Hypothalamus (tissue), 51 donors: ENCODE measurements at places on chromosomes 3 and 15.
A peak's percentile ranks its signal among the peaks of the same experiment; 100 is the strongest.

DNA sequence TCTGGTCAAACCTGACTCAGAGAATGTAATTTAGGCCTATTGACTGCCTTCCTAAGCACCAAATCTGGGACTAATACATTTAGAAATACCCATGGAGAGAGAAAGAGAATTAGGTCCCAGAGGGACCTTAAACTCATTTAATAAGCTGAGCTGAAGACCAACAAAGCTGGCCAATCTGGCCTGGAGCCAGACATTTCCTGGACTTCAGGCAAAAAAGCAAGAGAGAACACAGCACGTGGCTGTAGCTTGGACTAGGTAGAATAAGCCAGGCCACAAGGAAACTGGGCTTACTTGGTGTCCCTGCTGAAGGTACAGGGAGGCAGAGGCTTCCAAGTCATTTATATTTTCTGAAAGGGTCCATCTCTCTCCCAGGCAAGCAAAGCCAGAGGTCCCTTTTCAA lies 88.1 kb downstream of the RTP4 start:
- DNase-seq: peak; percentile 33

- no peak for DNase-seq
Observed at GRCh38 chr15:58671186-58671585, 78.3 kb downstream of the ADAM10 start.

DNA sequence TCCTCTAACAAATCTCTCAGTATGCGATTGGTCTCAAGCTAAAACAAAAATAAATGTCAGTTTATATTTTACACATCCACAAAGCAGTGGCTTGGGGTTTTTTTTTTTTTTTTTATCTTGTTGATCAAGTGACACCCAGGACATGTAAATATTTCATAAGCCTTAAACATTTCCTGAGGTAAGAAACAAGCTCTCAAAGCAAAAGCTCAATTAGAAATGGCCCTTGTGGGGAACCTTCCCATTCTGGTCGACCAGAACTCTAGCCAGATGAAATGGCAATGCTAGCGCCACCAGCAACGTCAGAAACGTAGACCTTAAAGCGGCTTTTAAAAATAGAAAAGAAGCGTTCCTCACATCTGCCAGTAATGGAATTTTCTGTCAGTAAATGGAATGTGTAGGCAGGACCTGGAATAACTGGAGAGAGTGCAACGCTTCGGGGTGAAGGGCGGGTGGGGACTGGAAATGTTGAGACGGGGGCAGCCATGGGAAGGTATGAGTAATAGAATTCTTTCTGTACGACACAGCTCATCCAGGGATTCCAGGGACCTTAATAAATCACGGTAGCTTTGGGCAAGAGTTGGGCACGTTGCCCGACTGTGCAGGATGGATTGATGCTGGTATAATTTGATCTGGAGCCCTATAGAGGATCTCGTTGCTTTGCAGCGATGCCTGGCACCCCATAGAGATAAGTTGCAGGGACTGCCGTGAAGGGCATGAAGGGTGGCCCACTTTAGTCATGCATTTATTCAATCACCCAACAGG lies 44.4 kb downstream of the BTD start:
- DNase-seq: no peak

DNA sequence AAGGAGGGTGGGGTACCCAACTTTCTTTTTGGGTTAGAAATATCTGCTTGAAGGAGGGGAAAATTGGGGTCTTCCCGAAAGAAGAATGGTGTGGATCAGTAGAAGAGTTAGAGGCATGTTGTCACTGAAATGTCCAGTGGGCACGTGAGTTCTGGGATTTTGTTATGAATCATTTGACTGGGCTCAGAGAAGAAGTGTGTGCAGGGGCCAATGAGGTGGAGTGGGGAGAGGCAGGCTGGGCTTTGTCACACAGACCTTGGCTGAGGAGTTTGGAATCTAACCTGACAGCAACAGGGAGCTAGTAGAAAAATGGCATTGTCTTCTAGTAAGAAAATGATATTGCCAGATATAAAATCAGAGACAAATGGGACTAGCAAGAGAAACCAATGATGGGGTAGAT lies 436.8 kb downstream of the MFSD1 start:
- DNase-seq: no peak

GRCh38 chr3:181899702-181900101 lies 188.0 kb downstream of the SOX2 start:
- DNase-seq: no peak

GRCh38 chr15:92322566-92323355 lies 70.9 kb upstream of the ST8SIA2 start:
- DNase-seq: no peak

- DNase-seq: no peak
Observed at GRCh38 chr15:51172193-51172592, 77.5 kb upstream of the TNFAIP8L3 start.

GRCh38 chr3:183581496-183582155 lies 26.1 kb upstream of the KLHL6 start:
- peak; percentile 14 for DNase-seq

DNA sequence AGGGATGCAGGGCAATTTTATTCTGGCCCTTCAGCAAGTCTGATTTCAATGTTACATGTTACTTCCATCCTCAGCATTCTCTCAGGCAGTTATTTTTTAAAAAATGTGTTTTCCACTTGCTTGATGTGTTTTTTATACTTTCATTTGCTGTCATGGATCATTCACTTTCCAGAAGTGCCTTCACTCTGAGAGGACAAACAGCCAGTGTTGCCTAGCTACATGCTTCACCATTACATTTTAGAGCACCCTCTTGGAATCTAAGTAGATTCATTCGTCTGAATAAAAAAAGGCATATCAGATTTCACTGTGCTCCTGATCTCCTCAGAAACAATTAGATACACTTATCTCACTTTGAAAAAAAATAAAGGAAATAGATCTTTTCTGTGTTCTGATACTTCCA lies 93.6 kb upstream of the POU1F1 start:
- no peak for DNase-seq

GRCh38 chr3:15556512-15556911 lies 35.0 kb upstream of the COLQ start:
- DNase-seq: no peak

DNA sequence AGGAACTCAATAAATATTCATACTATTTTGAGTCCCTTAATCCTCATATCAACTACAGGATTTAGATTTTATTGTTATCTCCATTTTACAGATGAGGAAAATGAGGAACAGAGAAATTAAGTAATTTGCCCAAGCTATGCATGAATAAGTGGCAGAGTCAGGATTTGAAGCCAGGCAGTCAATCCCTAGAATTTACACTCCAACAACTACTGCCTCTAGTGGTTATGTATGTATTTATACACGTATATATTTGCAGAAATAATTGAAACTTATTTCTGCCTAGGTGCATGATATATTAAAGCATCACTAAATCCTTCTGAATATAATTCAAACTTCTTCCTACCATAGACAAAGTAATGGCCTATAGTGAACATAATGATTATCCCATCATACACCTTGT lies 137.4 kb downstream of the SERPINI1 start:
- DNase-seq: no peak

DNA sequence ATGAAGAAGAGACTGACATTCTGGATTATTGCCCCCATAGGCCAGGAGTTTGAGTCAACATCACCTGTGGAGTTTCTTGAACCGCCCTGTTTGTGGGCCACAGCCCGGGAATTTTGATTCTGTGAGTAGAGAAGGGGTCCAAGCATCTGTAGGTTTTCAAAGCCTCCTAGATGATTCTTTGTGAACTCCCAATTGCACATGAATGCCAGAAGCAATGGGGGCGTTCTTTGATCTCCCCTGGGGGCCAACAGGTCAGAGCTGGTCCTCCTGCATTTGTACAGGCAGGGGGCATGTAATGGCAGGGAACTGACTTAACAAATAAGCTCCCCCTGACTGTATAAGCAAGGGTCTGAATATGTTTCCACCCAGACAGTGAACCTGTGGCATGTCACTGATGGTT lies 260.3 kb downstream of the SLCO3A1 start:
- DNase-seq: no peak

- no peak for DNase-seq
Observed at GRCh38 chr3:32484436-32484835, 18.2 kb downstream of the CMTM6 start.

- DNase-seq: no peak
Observed at GRCh38 chr3:183264268-183264667, 11.2 kb downstream of the B3GNT5 start.

GRCh38 chr15:66102563-66103292 lies 150.8 kb downstream of the MEGF11 start:
- no peak for DNase-seq

DNA sequence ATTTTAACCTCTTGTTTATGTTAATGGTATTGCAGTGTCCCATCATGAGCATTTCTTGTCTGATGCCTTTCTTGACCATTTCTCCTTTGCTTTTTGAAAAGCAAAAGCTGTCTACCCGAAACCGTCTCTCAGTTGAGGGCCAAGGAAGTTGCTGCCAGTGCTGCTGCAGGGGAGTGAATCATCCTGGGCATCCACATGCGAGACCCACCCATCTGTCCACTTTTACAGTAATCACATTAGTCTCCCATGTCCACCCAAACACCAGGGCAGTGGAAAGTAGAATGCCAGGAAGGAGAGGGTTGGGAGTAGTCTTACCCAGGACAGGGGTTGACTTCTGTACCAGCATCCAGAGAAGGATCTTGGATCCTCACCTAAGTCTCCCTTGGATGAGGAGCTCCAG lies 48.6 kb upstream of the TEX264 start:
- no peak for DNase-seq

- no peak for DNase-seq
Observed at GRCh38 chr15:101322854-101323477, 27.9 kb upstream of the SNRPA1 start.

DNA sequence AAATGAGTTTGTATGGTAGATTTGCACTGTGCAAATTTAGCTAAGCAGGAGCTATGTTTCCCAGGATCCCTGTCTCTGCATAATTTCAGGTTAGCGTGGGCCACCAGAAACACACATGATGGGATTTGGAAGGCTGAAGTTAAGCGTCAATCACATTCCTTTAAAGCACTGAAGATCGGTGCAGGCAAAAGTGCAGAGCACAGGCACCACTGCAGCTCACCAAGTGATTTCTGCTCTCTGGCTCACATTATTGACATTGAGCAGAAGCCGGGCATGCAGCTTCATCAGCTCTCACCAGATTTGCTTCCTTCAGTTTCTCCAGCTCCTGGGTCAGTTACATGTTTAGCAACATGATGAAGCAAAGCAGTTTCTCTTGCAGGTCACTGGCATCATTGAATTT lies 256.4 kb upstream of the TGFBR2 start:
- no peak for DNase-seq

- DNase-seq: no peak
Observed at GRCh38 chr15:87681104-87681503, 575.4 kb downstream of the NTRK3 start.

GRCh38 chr3:183123891-183124290 lies 24.6 kb upstream of the MCCC1 start:
- DNase-seq: no peak

GRCh38 chr15:94327356-94327936 lies 96.1 kb downstream of the MCTP2 start:
- DNase-seq: no peak

GRCh38 chr3:74639681-74640080 lies 25.2 kb upstream of the CNTN3 start:
- DNase-seq: no peak

- no peak for DNase-seq
Observed at GRCh38 chr3:42476225-42477125, 26.0 kb upstream of the VIPR1 start.

DNA sequence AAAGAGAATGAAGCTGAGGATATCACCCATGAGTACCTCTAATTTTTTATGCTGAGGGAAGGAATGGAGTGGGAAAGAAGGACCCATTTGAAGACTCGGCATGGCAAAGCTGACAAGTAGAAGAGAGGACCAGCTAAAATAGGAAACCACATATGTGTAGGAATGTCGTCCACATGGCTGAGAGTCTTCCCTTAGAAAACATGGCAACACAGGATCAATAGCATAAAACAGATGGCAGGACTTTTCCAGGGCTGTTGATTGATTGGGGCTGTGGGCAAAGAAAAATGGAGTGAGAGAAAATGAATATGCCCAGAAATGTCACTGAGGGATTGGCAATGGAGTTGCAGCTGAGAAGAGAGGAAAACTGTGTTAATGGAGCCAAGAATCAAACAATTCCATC lies 76.2 kb upstream of the PRICKLE2 start:
- no peak for DNase-seq

DNA sequence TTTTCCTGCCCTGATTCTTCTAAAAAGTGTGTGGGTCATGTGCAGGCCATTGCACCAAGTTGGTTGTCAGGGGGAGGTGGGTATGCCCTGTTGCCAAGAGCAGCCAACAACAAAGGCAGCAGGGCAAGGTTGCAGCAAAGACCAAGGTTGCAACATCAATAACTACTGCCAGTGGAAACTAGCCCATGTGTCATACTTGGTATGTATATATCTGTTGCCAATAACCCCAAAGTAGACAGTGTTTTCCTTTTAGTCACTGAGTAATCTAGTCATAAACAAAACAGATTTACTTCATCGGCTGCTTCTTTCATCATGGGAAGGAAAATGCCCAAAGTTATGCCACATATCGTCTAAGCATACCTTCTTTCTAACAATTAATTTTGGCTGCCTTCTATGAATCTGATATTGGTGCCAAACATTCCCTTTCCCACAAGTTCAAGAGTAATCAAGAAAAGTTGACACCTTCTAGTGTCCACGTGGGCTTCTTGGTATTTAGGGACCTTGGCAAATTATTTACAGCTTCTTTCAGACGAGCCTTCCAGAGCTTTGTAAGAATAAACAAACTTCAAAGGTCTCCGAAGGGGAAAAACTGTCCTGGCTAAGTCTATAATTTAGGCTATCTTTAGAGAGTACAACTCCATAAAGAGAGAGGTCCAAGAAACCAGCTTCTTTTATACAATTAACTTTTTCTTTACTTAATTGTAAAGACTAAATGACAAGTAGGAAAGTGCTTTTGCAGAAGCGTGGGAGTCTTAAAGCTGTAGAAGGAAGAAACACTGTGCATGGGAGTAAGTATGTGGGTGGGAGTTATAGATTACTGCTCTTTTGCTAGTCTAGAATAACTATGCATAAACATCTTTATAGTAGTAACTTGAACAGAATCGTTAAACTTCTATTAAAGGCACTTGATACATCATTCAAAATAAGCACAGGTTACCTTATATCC lies 10.0 kb upstream of the MBNL1 start:
- no peak for DNase-seq

DNA sequence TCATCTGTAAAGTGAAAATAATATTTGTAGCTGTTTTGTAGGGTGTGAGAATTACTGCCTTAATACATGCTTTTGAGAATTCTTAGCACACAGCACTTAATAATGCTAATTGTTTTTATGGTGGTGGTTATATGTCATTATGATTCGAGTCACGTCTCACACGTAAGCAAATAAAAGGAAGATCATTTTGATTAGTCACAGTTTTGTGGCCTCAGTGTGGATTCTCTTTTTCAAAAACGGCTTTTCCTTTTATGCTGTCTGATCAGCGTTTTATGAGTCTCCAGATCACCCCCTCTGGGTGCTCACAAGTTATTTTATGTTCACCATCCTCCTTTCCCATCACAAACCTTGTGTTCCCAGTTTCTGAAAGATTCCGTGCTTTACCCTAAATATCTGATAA lies 255.6 kb upstream of the CNTN4 start:
- no peak for DNase-seq
